ENCODE measurements at places on chromosomes 7 and 10.
A peak's percentile ranks its signal among the peaks of the same experiment; 100 is the strongest.

- no peak overlapping the region for H3K27ac ChIP-seq
- H3K4me1 ChIP-seq: peaks cover 11% of the 10 kb centered on the region
- no peaks in the 10 kb centered on the region for H3K36me3 ChIP-seq
- no peaks in the 10 kb centered on the region for H3K27me3 ChIP-seq
- DNase-seq: no peak
Observed at GRCh38 chr7:75536491-75536890, 44.4 kb downstream of the SPDYE5 start.

GRCh38 chr7:104529567-104529966 lies 201.2 kb downstream of the LHFPL3 start:
- H3K27me3 ChIP-seq: no peaks in the 10 kb centered on the region
- H3K36me3 ChIP-seq: no peaks in the 10 kb centered on the region
- H3K4me1 ChIP-seq: no peaks in the 10 kb centered on the region

- H3K4me3 ChIP-seq: no peak overlapping the region
- H3K4me1 ChIP-seq: peaks cover 8% of the 10 kb centered on the region
- peaks cover 14% of the 10 kb centered on the region for H3K27me3 ChIP-seq
- no peak overlapping the region for H3K27ac ChIP-seq
- peaks cover 2% of the 10 kb centered on the region for H3K36me3 ChIP-seq
Observed at GRCh38 chr7:1823376-1824150, 153.5 kb downstream of the ELFN1 start.

DNA sequence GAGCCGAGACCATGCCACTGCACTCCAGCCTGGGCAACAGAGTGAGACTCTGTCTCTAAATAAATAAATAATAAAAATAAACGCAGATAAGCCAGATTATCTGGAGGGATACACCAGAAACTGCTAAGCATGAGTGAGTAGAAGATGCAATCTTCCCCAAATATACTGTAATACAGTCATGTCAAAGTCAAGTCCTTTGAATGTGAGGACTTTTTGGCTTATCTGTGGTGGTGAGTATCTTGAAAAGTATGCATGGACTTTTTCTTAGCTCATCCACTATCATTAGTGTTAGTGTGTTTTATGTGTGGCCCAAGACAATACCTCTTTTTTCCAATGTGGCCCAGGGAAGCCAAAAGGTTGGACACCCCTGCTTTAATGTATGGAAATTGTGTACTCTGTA lies 44.7 kb upstream of the PITRM1 start:
- H3K4me3 ChIP-seq: no peak overlapping the region
- no peak for DNase-seq
- H3K27me3 ChIP-seq: peaks cover 36% of the 10 kb centered on the region
- peaks cover 6% of the 10 kb centered on the region for H3K4me1 ChIP-seq
- H3K27ac ChIP-seq: no peak overlapping the region
- H3K36me3 ChIP-seq: no peaks in the 10 kb centered on the region

GRCh38 chr10:6474871-6475270 lies 105.2 kb downstream of the PRKCQ start:
- H3K36me3 ChIP-seq: peaks cover 85% of the 10 kb centered on the region
- no peak for DNase-seq
- H3K4me1 ChIP-seq: peaks cover 66% of the 10 kb centered on the region
- peak overlapping the region; percentile 96 for H3K27ac ChIP-seq
- H3K4me3 ChIP-seq: no peak overlapping the region

DNA sequence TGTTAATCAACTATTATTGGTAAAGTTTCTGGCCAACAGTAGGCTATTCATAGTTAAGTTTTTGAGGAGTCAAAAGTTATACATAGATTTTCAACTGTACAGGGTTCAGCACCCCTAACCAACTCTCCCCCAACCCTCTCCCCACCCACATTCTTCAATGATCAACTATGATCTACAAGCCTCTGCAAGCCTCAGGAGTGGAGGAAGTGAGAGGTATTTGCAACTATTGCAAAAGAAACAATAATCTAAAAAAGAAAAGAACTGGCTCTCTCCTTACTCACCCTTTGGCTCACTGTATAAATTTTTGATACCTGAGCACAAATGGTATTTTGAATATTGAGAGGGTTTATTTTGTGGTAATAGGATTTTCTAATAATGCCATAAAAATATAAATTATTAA lies 179.8 kb downstream of the IPMK start:
- H3K36me3 ChIP-seq: no peaks in the 10 kb centered on the region
- H3K4me1 ChIP-seq: no peaks in the 10 kb centered on the region
- H3K27me3 ChIP-seq: peaks cover 4% of the 10 kb centered on the region
- H3K4me3 ChIP-seq: no peak overlapping the region
- H3K27ac ChIP-seq: no peak overlapping the region

- H3K4me1 ChIP-seq: no peaks in the 10 kb centered on the region
- DNase-seq: no peak
- no peaks in the 10 kb centered on the region for H3K36me3 ChIP-seq
- no peaks in the 10 kb centered on the region for H3K27me3 ChIP-seq
Observed at GRCh38 chr7:78863281-78863680, 590.2 kb downstream of the MAGI2 start.

DNA sequence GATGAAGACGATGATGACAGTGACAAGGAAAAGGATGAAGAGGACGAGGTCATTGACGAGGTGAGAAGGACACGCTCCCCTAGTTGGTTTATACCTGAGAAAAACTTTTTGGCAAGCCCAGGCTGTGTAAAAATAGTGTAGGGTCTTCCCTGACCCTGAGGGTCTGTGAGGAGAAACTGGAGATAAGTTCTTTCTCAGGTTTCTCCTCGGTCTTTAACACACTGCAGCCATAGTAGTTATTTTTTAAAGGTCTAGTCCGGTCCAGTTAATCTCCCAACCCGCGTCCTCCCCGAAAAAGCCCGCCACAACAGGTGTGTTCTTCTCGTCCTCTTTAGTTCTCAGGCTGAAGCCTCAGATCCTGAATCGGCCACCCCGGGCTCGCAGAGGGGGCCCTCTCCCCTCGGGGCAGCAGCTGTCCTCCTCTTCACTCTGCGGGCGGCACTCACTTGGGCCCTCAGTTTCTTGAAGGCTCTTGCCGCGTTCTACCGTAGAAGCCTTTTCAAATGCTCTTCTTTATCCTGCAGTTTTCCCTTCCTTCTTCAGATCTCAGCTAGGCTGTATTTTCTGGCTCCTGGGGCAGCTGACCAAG lies 411 bp downstream of the BCCIP start:
- no peak overlapping the region for H3K27ac ChIP-seq
- peaks cover 36% of the 10 kb centered on the region for H3K4me1 ChIP-seq
- H3K27me3 ChIP-seq: no peaks in the 10 kb centered on the region
- H3K4me3 ChIP-seq: no peak overlapping the region
- H3K36me3 ChIP-seq: peaks cover 14% of the 10 kb centered on the region

DNA sequence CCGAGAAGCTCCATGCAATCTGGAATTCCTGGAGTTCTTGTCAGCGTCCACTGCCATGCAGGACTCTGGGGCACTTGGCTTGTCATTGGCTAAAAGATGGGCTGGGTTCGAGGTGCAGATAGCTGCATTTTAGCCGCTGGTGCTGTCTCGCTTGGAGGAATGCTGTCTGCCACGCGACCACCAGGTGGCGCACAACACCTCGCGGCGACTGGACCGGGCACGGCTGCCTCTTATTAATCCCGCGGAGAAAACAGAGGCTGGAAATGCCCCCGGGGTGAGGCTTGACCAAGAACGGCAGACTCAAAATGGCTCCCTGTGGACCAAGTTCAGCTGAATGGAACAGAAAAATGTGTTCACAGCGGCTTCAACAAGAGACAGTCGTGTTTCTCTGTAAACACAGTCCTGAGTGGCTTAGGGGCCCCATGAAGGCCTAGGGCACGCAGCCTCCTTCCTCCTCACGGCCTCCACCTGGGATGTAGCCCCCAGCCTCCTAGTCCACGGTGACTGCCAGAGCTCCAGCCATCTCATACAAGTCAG lies 46.2 kb downstream of the AOC1 start:
- peak; percentile 81 for DNase-seq
- peaks cover 58% of the 10 kb centered on the region for H3K27me3 ChIP-seq
- H3K36me3 ChIP-seq: no peaks in the 10 kb centered on the region

- H3K36me3 ChIP-seq: peaks cover 12% of the 10 kb centered on the region
- no peak for DNase-seq
- no peaks in the 10 kb centered on the region for H3K27me3 ChIP-seq
- no peak overlapping the region for H3K4me3 ChIP-seq
Observed at GRCh38 chr10:12717981-12718707, 283.4 kb downstream of the CCDC3 start.

DNA sequence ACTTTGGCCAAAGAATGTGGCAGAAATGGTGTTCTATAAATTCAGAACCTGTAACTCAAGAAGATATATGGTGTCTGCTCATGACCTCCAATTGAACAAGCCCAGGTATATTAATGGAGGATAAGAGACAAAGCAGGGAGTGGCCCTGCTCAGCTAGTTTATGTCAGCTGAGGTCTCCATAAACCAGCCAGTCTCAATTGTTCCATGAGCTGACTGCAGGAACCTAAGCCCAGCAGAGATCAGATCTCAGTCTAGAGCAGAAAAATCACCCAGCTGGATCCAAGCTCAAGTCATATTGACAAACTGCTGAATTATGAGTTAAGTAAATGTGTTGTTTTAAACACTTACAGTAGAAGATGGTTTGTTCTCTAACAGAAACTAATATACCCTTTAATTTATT lies 105.5 kb upstream of the SGCE start:
- no peaks in the 10 kb centered on the region for H3K36me3 ChIP-seq
- no peak overlapping the region for H3K4me3 ChIP-seq

DNA sequence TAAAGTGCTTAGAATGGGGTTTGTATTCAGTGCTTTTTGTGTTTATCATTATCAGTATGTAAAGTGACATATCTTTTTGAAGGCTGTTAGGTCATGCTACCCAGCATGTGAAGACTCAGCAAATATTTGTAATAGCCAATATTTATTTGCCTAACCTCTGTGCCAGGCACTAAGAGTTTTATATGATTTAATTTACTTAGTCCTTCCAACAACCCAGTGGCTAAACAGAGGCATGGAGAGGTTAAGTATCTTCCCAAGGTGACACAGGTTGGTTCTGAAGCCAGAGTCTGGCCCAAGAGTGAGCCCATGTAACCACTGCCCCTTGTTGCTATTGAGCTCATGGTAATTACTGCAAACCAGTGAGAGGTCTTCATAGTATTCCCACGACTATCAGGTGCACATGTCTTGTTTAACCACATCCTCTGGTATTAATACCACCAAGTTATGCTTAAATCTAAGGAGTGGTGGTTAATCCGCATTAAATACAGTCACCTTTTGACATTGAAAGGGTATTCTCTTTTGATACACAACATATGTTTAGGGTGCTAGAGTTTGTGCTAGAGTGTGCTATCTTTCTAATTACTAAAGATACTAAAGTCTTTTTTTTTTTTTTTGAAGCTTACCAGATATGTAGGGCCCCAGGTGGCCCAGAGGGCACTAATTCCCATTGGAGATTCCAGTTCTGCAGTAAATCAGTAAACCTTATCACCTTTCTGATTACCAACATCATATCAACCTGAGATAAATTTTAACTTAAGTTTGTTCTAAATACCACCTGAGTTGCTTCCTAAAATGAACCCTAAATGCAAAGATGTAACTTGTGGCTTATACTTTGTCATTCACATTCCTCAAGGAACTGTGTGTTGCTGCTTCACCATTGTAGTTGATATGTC lies 2.9 kb downstream of the ADD3 start:
- H3K4me3 ChIP-seq: no peak overlapping the region
- no peaks in the 10 kb centered on the region for H3K27me3 ChIP-seq
- H3K4me1 ChIP-seq: peaks cover 59% of the 10 kb centered on the region

DNA sequence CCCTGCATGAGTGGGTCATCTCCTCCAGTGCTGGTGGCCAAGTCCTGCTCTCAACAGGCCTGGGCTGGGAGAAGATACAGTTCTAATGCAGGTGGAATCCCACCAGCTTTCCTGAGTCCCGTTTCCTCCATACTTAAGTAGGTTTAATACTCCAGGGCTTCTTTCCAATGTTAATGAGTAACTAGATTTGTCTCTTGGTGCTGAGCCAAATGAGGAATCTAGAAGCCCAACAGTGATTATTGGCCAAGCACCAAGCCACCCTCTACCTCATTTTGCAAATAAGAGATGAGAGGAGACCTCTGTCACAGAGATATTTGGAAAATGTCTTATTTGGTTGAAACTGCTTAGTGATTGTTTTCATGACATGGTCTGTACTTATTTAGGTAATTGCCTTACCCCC lies 37.1 kb downstream of the STARD3NL start:
- DNase-seq: no peak
- H3K36me3 ChIP-seq: peaks cover 26% of the 10 kb centered on the region
- peaks cover 41% of the 10 kb centered on the region for H3K4me1 ChIP-seq
- H3K27ac ChIP-seq: no peak overlapping the region

DNA sequence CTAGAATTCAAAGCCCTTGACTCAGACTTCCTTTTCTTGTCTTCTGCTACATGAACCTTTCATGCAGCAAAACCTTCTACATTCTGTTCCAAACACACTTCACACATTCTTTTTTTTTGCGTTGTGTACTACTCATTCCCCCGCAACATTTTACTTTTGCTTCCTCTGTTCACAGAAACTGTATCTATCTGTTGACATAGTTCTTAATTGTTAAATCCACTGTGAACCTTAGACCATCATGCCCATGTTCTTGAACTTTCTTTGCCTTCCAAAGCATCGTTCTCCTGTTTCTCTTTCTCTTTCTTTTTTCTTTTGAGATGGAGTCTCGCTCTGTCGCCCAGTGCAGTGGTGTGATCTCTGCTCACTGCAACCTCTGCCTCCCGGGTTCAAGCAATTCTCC lies 14.2 kb downstream of the CCSER2 start:
- H3K4me3 ChIP-seq: peak overlapping the region; percentile 3
- H3K36me3 ChIP-seq: peaks cover 41% of the 10 kb centered on the region
- no peaks in the 10 kb centered on the region for H3K27me3 ChIP-seq
- peaks cover 58% of the 10 kb centered on the region for H3K4me1 ChIP-seq

GRCh38 chr7:80153446-80153845 lies 18.8 kb downstream of the GNAI1 start:
- peaks cover 1% of the 10 kb centered on the region for H3K4me1 ChIP-seq
- H3K27me3 ChIP-seq: no peaks in the 10 kb centered on the region
- no peak for DNase-seq
- H3K4me3 ChIP-seq: no peak overlapping the region
- no peak overlapping the region for H3K27ac ChIP-seq
- no peaks in the 10 kb centered on the region for H3K36me3 ChIP-seq

DNA sequence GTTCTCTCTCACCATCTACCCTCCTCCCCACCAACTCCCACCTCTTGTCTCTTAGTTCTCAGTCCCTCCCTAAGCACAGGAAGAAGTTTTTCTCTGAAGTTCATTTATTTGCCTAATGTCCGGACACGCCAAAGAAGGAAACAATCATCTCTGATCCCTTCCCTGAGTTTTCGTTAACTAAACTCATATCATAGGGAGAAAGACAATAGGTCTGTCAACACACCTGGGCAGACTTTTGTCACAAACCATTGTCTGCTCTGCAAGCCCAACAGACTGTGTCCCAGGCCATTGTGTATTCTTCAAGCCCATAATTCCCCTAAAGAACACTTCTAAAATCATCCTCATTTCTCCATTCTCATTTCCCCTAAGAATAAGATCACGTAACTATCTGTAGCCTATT lies 691.0 kb upstream of the MBL2 start:
- H3K36me3 ChIP-seq: no peaks in the 10 kb centered on the region
- H3K4me1 ChIP-seq: no peaks in the 10 kb centered on the region
- no peaks in the 10 kb centered on the region for H3K27me3 ChIP-seq
- H3K27ac ChIP-seq: no peak overlapping the region

GRCh38 chr7:155009570-155010157 lies 6.7 kb upstream of the PAXIP1 start:
- H3K27ac ChIP-seq: no peak overlapping the region
- H3K4me3 ChIP-seq: no peak overlapping the region
- peaks cover 3% of the 10 kb centered on the region for H3K4me1 ChIP-seq
- peak; percentile 36 for DNase-seq
- H3K36me3 ChIP-seq: peaks cover 8% of the 10 kb centered on the region
- no peaks in the 10 kb centered on the region for H3K27me3 ChIP-seq
